Naive thymus-derived CD4-positive, alpha-beta T cell (primary cell): ENCODE measurements at places on chromosomes 4 and X. TPM values are rescaled to one million over a fixed set of nuclear protein-coding genes. Genes with fewer than 3 reads are reported as not detected.

SPACA5 gene
- not detected for total RNA-seq

SLIT2 gene
- total RNA-seq, result not detected

CSN3 gene
- total RNA-seq, result not detected

PPP2R2C gene
- not detected for total RNA-seq

DCAF12L2 gene
- total RNA-seq, result not detected

SPIN2A gene
- total RNA-seq, result 2.5 TPM

RAB33B gene
- total RNA-seq, result 5.7 and 6.7 TPM in 2 replicates
